ENCODE measurements at places on chromosomes 7 and 10.

GRCh38 chr7:218896-219580, 26.7 kb downstream of the FAM20C start:
- no peak for DNase-seq

DNA sequence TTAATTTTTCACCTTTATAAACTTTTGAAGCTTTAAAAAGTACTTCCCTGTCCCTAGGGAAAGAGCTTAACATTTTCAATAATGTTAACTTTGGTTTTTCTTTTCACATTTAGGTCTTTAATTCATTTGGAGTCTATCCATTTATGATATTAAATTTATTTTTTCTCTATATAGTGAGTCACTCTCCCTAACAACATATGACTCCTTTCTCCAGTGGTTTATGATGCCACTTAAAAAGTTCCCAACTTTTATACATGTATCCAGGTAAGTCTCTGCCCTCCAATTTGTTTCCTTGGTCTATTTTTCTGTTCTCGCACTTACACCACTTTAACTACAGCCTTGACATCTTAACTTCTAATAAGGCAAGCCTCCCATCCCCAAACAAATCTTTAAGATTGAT, 3.5 kb downstream of the CACUL1 start:
- DNase-seq = no peak

GRCh38 chr7:105910172-105910571, 33.8 kb upstream of the ATXN7L1 start:
- no peak for DNase-seq

- DNase-seq = no peak
Measured at GRCh38 chr7:30791114-30791513, 19.9 kb downstream of the MINDY4 start.

DNA sequence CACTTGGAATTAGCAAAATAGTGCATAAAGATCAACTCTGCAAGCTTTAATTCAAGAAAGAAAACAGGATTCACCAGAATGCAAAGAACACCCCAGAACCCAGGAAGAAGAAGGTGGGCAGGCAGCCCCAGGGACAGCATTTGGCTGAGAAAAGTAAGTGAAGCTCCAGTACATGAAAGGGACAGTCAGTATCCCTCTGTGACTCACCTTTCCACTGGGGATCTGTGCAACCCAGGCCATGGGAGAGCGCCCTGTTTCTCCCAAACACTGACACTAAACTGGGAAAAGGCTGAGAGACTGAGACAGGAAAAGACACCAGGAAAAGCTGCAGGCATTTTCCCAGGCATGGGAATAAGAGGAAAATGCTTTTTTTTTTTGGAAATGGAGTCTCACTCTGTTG, 28.2 kb downstream of the SNX13 start:
- DNase-seq = no peak

GRCh38 chr7:120856198-120856597, 1.7 kb downstream of the TSPAN12 start:
- no peak for DNase-seq

DNA sequence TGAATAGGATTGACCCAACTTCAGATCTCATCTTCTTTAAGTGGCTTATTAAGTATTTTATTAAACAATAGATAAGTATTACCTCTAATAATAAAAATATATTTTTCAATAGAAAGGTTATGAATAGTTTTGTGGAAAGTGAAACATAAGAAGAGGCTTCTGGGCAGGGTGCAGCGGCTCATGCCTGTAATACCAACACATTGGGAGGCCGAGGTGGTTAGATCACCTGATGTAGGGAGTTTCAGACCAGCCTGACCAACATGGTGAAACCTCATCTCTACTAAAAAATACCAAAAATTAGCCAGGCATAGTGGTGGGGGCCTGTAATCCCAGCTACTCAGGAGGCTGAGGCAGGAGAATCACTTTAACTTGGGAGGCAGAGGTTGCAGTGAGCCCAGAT, 26.5 kb downstream of the GPR85 start:
- no peak for DNase-seq

- DNase-seq = no peak
Measured at GRCh38 chr10:6061056-6061455, 1.1 kb downstream of the IL2RA start.

Data from stimulated activated CD4-positive, alpha-beta T cell treated with anti-CD3 and anti-CD28 coated beads, Interleukin-1b, Interleukin-23, amount 100 ng/mL, for 4 hours (primary cell).